ENCODE measurements at places on chromosomes 1 and 21. TPM values are rescaled to one million over a fixed set of nuclear protein-coding genes. Genes with fewer than 3 reads are reported as not detected.

DNA sequence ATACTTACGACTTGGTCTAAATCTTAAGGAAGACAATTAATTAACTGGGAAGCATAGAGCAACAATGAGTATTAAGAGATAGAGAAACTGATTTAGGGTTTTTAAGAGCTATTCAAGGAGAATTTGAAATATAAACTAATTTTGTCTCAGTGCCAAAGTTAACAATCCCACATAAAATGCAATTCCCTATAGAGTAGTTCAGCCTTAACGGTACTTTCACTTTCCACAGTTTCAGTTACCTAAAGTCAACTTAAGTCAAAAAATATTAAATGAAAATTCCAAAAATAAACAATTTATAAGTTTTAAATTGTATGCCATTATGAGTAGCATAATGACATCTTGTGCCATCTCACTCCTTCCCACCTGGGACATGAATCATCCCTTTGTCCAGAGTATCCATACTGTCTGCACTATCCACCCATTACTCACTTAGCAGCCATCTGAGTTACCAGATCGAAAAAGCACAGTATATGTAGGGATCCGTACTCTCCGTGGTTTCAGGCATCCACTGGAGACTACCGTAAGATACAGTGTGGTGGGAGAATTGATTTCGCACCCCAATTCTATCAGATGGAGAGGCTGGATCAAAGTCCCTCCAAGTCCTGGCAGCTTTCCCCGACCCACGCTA lies 4.8 kb upstream of the SARS1 start:
- H3K27ac ChIP-seq, result no peak overlapping the region
- peaks cover 4% of the 10 kb centered on the region for H3K27me3 ChIP-seq
- DNase-seq, result no peak

- no peak overlapping the region for H3K27ac ChIP-seq
- no peak overlapping the region for H3K4me3 ChIP-seq
- H3K27me3 ChIP-seq, result no peaks in the 10 kb centered on the region
- H3K4me1 ChIP-seq, result no peaks in the 10 kb centered on the region
Observed at GRCh38 chr1:72670902-72671301, 388.6 kb upstream of the NEGR1 start.

Gene NPHS2
- not detected for total RNA-seq

- no peaks in the 10 kb centered on the region for H3K36me3 ChIP-seq
- DNase-seq, result peak; percentile 67
- no peaks in the 10 kb centered on the region for H3K27me3 ChIP-seq
- H3K4me3 ChIP-seq, result peak overlapping the region; percentile 79
- peak overlapping the region; percentile 66 for H3K27ac ChIP-seq
Observed at GRCh38 chr1:9589144-9589718, 520 bp downstream of the TMEM201 start.

DNA sequence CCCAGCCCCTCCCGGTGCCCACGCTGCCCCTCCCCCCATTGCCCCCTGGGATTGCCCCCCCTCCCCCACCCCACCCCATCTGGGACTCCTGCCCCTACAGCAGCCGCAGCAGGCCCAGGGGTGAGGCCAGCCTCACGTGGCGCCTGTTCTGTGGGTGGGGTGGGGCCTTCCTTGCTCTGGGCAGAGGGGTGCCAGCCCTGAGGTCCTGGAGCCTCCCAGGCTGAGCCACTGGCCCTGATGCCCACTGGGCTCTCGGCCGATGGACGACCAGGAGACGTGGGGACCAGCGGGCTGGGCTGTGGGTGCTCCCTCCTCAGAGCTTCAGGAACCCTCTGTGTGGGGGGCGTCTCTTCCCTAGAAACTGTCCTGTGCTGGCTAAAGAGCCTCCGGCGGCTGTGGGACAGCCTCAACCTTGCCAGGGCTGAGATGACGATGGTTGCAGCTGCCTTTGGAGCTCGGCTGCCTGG lies 5.8 kb upstream of the C1orf159 start:
- DNase-seq, result no peak
- peaks cover 13% of the 10 kb centered on the region for H3K4me1 ChIP-seq
- H3K27ac ChIP-seq, result no peak overlapping the region
- no peak overlapping the region for H3K4me3 ChIP-seq
- H3K36me3 ChIP-seq, result no peaks in the 10 kb centered on the region

Gene ALX3
- not detected for total RNA-seq

GRCh38 chr1:228249513-228250305 lies 41.9 kb downstream of the OBSCN start:
- H3K4me1 ChIP-seq, result no peaks in the 10 kb centered on the region
- no peak overlapping the region for H3K4me3 ChIP-seq
- H3K27ac ChIP-seq, result no peak overlapping the region
- no peak for DNase-seq
